ENCODE measurements at places on chromosomes 4 and X.

- no peak for DNase-seq
These were observed 5.1 kb upstream of the RAPGEF2 start for GRCh38 chr4:159097785-159098184.

GRCh38 chr4:36493251-36493650, 211.8 kb downstream of the DTHD1 start:
- no peak for DNase-seq

GRCh38 chr4:7663075-7663541, 228.4 kb upstream of the PSAPL1 start:
- DNase-seq = no peak

DNA sequence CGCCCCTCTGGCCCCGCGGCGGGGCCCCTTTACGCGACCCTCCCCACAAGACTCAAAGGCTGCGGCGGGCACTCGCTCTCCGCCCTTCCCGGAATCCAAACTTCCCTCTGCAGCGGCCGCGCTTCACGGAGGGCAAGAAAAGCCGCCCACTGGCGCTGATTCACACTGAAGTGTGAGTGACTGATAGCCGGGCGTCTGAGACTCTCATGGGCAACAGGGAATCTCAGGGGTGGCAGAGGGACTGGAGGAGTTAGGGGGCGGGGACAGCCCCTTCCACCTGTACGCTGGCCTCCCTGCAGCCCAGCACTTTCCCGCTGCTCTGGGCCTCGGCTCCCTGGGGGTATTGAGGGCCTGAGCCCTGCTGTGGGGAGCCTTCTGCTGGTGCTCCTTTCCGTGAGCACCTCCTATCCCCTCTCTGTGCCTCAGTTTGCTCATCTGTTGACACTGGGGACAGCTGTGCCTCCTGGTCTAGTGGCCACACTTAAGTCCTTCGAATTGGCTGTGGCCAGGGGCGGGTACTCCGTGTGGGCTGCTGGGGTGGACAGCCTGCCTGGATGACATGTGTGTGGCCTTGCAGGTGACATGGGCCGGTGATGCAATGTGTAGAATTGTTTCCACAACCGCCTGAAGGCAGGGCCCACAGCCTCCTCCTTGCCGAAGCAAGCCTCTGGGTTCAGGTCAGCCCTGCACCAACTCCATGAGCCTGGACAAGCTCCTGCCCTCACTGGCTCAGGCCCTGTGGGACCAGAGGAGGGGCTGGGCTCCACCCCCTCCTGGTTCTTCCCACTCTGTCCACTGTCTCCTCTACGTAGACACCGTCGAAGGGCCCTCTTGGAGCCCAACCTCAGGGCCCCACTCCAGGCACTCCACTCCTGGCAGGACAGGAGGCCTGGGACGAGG, 951 bp downstream of the SH3BP2 start:
- DNase-seq = peak; percentile 50

- no peak for DNase-seq
These were observed 54.1 kb downstream of the PAGE2 start for GRCh38 chrX:55142919-55143310.

Data from fibroblast of lung (primary cell).